ENCODE measurements at places on chromosomes 7 and 10.

DNA sequence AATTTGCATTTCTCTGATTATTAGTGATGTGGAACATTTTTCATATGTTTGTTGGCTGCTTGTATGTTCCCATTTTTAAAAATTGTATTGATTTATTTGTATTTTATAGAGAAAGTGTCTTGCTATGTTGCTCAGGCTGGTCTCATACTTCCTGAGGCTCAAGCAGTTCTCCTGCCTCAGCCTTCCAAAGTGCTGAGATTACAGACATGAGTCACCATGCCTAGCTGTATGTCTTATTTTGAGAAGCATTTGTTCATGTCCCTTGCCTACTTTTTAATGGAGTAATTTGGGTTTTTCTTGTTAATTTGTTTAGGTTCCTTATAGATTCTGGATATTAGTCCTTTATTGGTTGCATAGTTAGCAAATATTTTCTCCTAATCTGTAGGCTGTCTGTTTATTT, 214.2 kb upstream of the KAT6B start:
- DNase-seq: no peak

DNA sequence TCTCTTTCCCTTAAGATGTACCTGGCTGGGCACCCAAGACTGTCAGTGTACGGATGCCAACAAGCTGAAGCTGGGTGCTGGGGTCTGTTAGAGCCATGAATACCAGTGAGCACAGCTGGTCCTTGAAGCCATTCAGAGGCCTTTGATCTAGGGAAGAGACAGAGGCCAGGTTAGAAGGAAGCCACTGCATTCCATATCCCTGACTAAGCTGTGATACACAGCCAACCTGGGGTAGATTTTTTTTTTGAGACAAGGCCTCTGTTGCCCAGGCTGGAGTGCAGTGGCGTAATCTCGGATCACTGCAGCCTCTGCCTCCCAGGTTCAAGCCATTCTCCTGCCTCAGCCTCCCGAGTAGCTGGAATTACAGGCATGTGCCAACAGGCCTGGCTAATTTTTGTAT, 20.8 kb downstream of the ZDHHC16 start:
- no peak for DNase-seq

GRCh38 chr10:91435241-91435640, 25.1 kb downstream of the HECTD2 start:
- DNase-seq: no peak

- DNase-seq: peak; percentile 11
Observed at GRCh38 chr10:128125416-128125943, 743 bp downstream of the MKI67 start.

GRCh38 chr10:126730856-126731609, 60.5 kb upstream of the C10orf90 start:
- no peak for DNase-seq

- no peak for DNase-seq
Observed at GRCh38 chr10:93875032-93875358, 18.8 kb upstream of the SLC35G1 start.

DNA sequence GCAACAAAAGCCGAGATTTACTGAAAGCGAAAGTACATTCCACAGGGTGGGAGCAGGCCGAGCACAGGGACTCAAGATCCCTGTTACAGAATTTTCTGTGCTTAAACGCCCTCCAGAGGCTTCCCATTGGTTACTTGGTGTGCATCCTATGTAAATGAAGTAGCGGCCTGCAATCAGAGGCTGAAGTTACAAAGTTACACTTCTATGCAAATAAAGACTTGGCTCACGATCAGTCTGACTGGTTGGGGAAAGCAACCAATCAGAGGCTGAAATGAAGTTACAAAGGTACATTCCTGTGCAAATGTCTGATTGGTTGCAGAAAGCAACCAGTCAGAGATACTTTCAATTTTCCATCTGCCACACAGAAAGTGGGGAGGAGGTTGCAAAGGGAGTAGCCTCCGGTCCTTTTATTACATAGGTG, 4.1 kb downstream of the ACBD7 start:
- DNase-seq: no peak

DNA sequence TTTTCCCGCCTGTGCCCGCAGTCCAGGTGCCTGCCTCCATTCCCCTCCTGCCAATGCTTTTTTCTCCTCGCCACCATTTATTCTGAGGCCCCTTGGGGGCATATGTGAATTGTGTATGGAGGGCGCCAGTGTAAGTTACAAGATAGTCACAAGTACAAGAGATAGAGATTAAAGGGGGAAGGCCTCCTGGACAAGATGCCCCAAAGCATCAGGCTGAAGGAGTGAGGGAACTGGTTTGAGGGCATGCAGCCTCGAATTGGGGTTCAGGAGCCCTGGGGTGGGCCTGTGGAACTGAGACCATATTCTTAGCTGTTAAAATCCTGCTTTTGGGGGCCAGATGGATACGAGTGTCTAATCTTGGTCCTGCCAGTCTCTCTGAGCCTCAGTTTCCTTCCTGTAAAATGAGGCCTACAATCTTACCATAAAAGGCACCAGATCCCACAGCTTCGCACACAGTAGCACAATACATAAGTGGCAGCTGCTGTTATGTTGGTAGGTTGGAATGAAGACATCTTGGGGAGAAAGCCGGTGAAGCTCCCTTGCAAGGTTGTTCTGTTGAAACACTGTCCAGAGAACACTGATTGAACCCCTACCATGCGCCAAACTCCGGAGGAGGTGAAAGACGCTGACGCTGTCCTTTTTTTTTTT, 545 bp upstream of the COMTD1 start:
- no peak for DNase-seq

DNA sequence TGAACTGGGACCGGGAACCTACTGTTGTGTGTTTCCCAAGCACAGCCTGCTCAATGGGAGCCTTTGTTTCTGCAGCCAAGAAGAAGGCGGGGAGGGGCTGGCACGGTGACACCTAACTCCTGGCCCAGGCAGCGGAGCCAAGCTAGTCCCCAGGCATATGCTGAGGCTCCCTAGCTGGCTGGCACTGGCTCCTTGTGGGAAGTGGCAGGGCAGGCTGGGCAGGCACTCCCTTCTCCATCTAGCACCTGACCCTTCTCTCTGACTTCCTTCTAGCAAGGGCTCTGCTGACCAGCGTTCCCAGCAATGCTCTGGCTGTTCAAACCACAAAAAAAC, 325.0 kb downstream of the PLXNA4 start:
- no peak for DNase-seq

GRCh38 chr7:111229181-111229740, 138.3 kb downstream of the LRRN3 start:
- DNase-seq: no peak

GRCh38 chr7:80943342-80943741, 24.5 kb upstream of the SEMA3C start:
- no peak for DNase-seq

All from activated T-cell treated with anti-CD3 and anti-CD28 coated beads, Interleukin-2, amount 50 U/mL, for 4 hours (primary cell).